ENCODE measurements at places on chromosomes 5 and 9. TPM values are rescaled to one million over a fixed set of nuclear protein-coding genes. Genes with fewer than 3 reads are reported as not detected.

IRX2 gene
- total RNA-seq = 44.2 TPM

SMIM27 gene
- 14.6 TPM for total RNA-seq

CDC20B gene
- total RNA-seq = not detected

NTRK2 gene
- total RNA-seq = 41.2 TPM

NUTM2F gene
- total RNA-seq = not detected

SPATA31D4 gene
- total RNA-seq = not detected

S100Z gene
- 1.2 TPM for total RNA-seq

MAP1B gene
- 57.0 TPM for total RNA-seq

GNAQ gene
- total RNA-seq = 83.4 TPM

ZFP37 gene
- 4.1 TPM for total RNA-seq

CDH6 gene
- 196 TPM for total RNA-seq

LCN1 gene
- total RNA-seq = not detected

CLIC3 gene
- total RNA-seq = 4.0 TPM

EGFL7 gene
- 140 TPM for total RNA-seq

C5orf63 gene
- 8.5 TPM for total RNA-seq

SV2C gene
- total RNA-seq = 0.13 TPM

ENTREP1 gene
- 8.6 TPM for total RNA-seq

IL3 gene
- total RNA-seq = not detected

SPINK7 gene
- not detected for total RNA-seq

ACER2 gene
- 4.2 TPM for total RNA-seq

PSD2 gene
- 0.13 TPM for total RNA-seq

DMRT2 gene
- total RNA-seq = 9.3 TPM

IL33 gene
- total RNA-seq = 22.7 TPM

HDHD3 gene
- 29.8 TPM for total RNA-seq

SLC25A2 gene
- total RNA-seq = 0.94 TPM
